NCI-H446 (cell line): ENCODE measurements at places on chromosomes 13 and 19.

DNA sequence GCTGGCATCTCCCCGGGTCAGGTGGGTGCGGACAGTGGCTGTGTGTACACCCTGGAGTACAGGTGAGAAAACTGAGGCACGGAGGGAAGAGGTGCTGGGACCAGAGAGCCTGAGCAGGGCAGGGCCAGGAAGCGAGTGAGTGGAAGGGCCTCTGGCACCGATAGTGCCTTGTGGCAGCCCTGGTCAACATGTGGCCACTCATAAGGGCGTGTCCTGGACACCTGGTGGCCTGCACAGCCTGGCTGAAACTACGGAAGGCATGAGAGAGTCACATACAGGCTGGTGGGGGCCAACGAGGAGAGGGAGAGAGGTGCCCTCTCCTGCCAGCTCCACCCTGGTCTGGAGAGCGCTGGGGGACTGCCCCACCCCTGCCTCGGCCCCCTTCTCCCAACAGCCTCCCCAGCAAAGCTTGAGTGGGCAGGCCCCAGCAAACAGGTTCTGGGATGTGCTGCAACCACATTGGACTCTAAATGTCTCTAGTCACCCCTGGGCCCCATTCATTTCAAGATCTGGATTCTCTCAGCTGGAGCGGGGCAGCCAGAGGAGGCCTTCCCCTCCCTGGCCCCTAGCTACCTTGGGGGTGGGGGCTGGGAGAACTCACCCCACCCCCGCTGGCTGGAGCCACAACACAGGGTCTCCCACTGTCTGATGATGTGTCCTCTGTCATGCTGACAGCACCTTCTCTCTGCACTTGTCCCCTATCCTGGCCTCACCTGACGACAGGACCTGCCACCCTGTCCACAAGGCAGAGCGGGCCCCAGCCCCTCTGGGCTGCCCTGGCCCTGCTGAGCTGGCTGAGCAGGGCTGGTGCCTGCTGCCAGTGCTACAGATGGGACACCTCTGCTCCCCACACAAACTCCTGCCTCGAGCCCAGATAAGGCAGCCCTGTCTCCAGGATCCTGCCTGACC lies 5.8 kb downstream of the CBARP start:
- DNase-seq: no peak

GRCh38 chr19:51064534-51065220 lies at the start of gene KLK13:
Gene KLK13, minus strand, starts transcription at chr19:51065092. Its CDS starts 25 bp downstream, at chr19:51065067.
- DNase-seq: no peak

DNA sequence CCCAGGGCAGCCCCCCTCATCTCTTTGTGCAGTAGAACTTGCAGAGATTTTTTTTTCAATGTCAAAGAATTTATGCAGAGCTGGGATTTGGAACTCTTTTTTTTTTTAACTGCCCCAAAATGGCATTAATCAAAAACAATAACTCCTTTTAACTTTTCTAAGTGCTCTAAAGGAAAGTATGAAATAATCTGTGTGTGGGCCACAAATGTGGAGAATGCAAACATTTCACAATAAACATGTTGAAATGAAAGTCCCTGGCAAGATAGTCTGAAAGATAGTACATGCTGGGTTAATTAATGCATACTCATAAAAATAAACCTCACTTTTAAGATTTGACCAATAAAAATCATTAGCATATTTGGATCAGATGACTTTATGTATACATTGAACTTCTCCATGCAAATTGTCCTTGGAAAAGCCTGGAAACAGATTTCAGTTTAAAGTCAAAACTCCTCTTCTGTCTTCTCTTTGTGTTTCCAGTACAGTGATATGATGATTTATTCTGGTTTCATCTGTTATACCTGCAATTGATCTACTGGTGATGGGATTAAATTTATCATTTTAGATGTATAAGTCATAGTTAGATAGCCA lies 30.5 kb upstream of the ZNF536 start:
- no peak for DNase-seq

GRCh38 chr19:40150170-40150569 lies 41.1 kb upstream of the MAP3K10 start:
- no peak for DNase-seq
